ENCODE measurements at places on chromosomes 4 and X.
A peak's percentile ranks its signal among the peaks of the same experiment; 100 is the strongest.

DNA sequence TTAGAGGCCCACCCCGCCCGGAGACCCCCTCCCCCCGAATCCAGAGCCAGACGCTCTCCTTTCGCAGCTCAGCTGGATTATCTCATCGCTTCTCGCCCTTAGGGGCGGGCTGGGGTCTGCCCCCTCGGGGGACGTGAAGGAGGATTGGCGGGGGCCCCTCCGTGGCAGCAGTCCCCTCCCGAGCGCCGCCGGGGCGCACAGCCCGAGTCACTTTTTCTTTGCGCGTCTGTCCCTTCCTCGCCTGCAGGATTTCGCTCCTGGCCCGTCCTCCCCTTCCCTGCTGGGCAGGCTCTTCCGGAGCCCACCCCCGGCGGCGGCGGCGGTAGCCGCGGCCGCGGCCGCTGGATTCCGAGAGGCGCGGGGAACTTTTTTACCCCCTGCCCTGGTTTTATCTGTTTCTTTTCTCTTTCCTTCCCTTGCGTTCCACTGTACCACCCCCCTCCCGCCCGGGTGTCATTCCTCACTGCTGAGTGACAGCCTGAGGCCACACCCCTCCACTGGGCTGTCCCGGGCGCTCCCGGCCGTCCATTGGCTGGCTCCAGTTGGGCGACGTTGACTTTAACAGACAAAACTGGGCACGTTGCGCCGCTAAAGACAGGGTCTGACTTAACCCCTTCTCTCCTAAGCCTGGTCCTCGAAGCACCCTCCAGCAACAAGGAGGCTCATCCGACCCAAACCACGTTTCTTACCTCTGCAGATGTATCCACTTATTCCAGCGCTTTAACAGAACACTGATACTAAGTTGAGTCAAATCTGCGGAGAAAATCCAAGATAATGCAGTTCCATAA, 492 bp upstream of the NKX3-2 start:
- DNase-seq, result peak; percentile 85

- peak; percentile 37 for DNase-seq
Measured at GRCh38 chr4:48033825-48034413, 17.3 kb downstream of the NIPAL1 start.

DNA sequence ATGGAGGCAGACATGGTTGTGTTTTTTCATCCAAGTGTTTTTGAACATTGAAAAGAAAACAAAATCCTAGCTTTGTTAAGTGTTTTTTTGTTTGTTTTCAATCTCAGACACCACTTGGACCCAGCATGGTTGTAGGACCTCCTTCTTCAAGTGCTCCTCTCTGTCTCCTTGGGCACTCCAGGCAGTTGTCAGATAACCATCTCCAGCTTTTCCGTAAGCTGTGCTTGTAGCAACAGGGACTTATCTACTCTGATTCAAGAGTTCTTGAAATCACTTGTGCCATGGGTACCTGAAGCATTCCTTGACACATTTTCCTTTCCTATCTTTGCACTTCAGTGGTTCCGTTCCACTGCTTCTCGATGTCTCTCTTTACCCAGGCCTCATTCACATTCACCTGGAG, 334.9 kb upstream of the DDX53 start:
- no peak for DNase-seq

- peak; percentile 4 for DNase-seq
Measured at GRCh38 chrX:93538575-93538974, 134.8 kb downstream of the NAP1L3 start.

- DNase-seq, result no peak
Measured at GRCh38 chr4:2930135-2930757, 33.0 kb downstream of the NOP14 start.

DNA sequence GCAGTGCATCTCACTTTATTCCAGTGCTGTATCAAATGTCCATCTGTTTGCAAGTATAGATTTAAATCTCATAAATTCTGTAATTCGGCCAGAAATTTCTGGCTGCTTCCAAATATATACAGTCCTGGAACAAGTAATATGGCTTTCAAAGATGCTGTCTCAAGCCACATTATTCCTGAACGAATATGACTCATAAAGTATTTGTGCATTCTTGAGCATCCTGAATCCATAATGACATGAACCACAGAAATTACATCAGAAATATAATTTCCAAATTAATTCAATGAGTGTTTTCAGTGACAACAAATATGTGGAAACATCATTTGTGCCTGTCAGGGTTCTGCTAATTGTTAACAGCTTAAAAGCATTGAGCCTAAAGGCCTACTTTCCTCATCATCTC, 140.9 kb upstream of the HPGD start:
- no peak for DNase-seq

- DNase-seq, result no peak
Measured at GRCh38 chr4:8251110-8251883, 18.3 kb upstream of the HTRA3 start.

- no peak for DNase-seq
Measured at GRCh38 chr4:98298022-98298421, 36.8 kb downstream of the RAP1GDS1 start.

- peak; percentile 11 for DNase-seq
Measured at GRCh38 chrX:10089378-10089795, 67.4 kb upstream of the CLCN4 start.

DNA sequence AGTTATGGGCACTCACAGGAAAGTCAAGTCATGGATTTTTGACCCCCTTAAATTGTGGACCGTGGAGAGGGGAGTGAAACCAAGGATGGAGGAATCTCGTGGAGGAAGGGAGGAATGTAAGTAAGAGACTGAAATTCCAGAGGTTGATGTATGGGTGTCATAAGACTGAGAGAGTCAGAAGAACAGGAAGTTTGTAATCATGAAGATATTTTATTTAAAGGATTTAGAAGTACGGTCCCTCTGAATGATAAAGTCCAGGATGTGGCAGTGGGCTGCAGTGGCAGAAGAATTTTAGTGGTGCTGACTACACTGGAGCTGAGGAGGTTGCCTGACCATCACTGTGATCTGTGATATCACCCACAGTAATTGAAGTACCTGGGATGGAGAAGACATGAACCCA, 57.8 kb downstream of the DCLK2 start:
- DNase-seq, result no peak

DNA sequence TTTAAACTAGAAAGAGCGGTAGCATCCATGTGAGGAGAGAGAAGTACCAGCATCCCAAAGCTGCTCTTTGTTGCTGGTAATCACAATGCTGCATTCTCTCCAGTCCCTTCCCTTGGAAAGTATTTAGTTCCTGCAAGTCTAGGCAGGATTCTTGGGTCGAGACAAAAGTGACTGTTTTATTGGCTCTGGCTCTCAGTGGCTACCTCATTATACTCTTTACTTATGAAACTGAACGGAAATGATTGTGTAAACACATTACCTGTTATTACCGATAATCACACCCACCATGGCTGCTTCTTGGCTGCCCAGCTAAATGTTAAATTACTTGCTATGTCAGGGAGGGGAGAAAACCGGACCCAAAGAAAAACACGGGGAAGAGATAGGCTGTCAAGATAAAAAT, 26.2 kb downstream of the ATXN3L start:
- peak; percentile 3 for DNase-seq

- no peak for DNase-seq
Measured at GRCh38 chrX:124863303-124863702, 456.4 kb upstream of the TEX13C start.

GRCh38 chrX:151680805-151681204, 14.5 kb upstream of the PRRG3 start:
- peak; percentile 53 for DNase-seq

DNA sequence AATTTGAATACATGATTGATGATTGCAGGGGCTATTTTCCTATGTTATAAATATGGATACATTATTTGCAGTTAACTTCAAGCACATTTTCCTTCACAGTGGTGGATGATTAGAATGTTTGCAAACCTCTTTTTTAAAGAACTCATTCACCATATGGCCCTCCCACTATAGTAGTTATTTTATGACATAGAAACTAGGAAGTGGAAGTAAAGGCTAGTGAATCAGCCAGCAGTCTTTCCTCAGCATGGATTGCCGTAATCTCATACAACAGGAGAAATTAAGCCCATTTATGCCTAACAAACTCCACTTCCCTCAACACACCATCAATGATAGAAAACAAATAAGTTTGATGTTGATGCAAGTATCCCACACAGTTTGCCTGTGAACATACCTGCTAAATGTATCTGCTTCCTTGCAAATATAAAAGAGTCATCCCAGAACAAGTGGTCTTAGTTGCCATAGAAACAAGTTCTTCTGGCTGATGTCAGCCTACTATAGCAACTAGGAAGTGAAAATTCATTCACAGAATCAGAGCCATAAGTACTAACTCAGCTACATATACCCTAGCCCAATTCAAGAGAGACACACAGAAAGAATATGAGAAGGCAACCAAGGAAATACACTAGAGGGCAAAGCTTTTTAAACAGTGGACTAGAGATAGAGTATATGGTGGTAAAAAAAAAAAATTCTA, 100.9 kb upstream of the RADX start:
- no peak for DNase-seq

DNA sequence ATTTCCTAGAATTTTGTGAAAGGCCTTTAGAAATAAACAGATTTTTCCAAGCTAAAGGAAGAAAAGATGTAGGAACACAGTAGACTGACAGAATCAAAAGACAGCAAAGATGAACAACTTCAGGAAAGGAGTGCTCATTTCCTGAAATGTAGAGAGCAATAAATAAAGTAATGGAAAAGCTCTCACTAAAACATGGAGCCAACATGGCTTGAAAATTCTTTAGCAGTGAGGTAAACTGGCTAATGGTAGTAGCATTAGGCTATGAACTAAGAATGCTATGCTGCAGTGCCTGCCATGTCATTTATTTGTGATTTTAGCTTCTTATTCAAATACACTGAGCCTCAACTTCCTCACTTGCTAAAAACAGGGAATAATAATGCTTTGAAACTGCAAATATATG, 108.7 kb downstream of the IQCM start:
- DNase-seq, result no peak

GRCh38 chrX:133670383-133670782, 255.1 kb upstream of the GPC4 start:
- peak; percentile 8 for DNase-seq

DNA sequence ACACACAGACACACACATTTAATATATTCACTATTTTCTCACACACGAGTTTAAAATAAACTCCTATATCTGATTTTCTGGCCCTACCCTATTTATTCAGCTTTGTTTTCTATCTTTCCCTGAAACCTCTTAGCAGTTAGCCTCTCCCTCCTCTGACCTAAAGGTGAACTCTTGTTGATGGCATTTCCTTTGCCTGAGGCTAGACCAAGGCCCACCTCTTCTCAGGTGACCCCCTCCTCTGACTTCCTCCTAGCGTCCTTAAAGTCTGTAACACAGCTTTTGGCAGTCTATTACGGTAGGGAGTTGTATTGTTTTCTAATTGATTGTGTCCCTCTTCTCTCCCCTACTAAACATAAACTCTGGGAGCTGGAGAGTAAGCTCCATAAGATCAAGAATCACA, 1.7 kb upstream of the SRPX2 start:
- no peak for DNase-seq

DNA sequence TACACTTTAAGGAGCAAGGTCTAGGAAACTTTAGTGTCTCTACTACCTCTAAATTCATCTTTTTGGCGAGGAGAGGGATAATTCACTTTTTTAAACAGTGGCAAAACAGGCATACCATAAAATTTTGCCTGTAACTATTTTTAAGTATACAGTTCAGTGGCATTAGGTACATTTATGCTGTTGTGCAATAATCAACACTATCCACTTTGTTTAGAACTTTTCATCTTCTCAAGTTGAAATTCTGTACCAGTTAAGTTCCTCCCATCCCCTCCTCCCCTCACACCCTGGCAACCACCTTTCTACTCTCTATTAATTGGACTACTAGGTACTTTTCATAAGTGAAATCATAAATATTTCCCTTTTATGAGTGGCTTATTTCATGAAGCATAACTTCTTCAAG, 31.4 kb downstream of the NUP54 start:
- DNase-seq, result no peak

- DNase-seq, result no peak
Measured at GRCh38 chrX:131988236-131988635, 34.9 kb upstream of the STK26 start.

DNA sequence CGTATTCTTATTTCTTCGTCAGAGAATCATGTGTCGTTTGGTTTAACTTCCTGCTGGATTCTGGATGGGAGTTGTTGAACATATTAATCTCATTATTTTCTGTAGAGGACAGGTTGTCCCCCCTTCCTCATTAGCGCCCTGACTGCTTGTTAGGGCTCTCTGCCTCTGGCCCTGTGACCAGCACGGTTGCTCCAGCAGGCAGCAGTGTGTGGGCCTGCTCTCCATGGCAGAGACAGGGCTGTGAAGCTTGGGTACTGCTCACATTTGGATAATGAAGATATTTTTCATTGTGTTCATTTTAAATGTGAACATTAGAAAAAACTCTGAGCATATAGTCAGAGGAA, 102.7 kb downstream of the KLHL8 start:
- no peak for DNase-seq

DNA sequence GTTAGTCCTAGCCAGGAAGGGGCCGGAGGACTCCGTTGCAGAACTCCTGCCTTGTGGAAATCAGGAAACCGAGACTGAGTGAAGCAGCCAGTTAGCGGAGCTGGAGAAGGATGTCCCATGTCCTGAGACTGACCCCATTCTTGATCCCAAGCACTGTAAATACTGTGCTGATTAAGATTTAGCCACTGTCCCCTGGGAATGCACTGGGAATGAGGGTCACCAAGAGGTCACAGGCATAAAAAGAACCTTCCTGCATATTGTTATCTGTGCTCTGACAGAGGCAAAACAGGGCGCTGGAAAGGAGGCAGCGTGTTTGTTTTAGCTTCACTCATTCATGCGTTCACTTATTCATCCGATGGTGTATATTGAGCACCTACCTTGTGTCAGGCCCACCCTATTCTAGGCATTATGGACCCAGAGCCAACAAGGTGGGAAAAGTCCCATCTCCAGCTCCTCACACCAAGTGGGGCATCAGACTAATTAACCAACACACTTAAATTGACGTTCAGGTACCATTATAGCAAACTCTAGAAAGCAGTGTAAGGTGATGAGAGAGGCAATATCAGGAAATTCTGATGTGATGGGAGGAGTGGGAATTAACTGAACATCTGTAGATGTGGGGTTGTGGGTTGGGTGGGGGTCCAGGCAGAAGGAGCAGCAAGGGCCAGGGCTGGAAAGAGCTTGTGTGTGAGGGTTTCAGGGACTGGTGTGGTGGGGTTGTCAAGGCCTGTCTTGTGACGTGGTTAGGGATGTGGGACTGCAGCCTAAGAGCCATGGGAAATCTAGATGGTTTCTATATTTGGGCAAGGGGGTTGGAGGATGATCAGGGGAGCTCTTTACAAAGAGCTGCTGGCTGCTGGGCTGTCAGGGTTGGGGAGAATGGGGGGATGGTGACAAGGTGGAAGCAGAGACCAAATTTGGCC, 10.6 kb upstream of the SLC2A9 start:
- no peak for DNase-seq

DNA sequence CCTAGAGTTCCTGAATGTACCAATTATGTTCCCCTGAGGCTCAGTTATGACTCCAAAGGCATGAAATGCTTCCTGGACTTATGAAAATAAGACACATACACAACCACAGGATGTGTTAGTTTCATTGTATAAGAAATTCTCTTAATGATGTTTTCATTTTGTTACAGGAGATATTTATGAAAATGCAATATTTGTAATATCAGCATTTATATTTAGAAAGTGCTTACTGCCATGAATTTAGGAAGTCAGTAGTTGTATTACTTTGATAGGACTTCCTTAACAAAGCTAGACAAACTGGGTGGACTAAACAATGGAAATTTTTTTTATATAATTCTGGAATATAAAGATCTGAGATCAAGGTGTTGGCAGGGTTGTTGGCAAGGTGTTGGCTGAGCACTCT, 572.1 kb upstream of the IGFBP7 start:
- no peak for DNase-seq
